ENCODE measurements at places on chromosomes 12 and 14.

- DNase-seq = no peak
Measured at GRCh38 chr14:76753541-76754198, 7.6 kb upstream of the VASH1 start.

GRCh38 chr12:15584366-15585041 is 204.7 kb downstream of the EPS8 start:
- DNase-seq = peak; percentile 54

DNA sequence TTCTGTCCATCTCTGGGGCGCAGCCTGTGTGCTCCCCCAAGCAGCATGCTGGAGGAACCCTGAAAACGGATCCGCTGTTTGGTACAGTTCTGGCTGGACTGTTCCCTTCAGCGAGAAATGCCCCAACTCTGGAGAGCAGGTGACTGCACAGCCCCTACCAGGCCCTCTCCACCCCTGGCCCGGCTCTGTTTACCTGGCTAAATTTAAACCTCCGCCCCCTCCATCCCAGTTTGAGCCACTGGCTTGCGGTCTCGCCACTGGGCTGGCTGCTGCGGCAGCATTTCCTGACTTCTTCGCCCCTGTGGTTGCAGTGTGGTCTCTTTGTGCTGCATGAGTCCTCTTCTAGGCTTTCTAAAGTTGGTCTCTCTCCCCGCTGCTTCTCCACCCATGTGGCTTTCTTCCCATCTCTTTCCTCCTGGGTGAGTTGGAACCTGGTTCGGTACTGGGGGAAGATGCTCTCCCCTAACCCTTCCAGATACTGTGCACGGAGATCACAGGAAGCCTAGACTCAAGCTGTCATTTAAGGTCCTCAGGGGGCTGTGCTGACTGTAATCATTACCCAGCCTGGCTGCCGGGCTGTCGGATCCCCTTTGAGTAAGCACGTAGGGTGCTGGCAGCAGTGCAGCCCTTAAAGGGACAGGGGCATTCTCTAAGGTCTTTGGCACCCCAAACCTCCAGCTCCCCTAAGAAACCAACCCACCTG is 60.6 kb downstream of the FBXL14 start:
- DNase-seq = peak; percentile 58

DNA sequence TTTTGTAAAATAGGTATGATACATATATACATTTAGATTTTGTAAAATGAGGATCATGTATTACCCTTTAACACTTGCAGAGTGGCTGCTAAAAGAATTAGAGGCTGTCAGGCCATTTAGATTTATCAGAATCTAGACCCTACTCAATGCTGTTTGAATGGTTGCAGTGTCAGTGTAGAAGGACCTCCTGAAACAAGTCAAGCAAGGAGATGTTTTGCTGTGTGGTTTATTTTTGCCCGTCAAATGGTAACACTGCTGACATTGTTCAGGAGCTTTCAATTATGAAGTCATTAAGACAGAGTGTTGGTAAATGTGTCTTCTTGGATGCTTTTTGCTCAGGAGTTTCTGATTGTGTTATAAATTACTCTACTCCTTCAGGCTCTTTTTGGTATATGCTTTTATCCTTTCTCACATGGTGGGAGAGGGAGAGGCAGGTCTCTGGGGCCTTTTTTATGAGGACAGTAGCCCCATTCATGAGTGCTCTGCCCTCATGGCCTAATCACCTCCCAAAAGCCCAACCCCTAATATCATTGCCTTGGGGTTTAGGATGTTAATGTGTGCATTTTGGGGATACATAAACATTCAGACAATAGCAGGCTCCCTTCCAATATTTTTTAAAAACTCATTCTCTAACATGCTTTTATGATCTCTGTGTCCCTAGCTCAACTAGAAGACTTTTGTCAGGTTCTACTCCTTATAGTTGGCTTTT is 16.5 kb downstream of the EID3 start:
- DNase-seq = no peak

- no peak for DNase-seq
Measured at GRCh38 chr14:79415726-79416125, 795.6 kb downstream of the DIO2 start.

GRCh38 chr14:98280436-98280835 is 991.6 kb downstream of the BCL11B start:
- DNase-seq = no peak

GRCh38 chr14:100556936-100557505 is 30.2 kb downstream of the BEGAIN start:
- DNase-seq = no peak

- DNase-seq = peak; percentile 65
Measured at GRCh38 chr14:44961151-44961553, 595 bp downstream of the KLHL28 start.

GRCh38 chr14:31164115-31164514 is 43.5 kb downstream of the HECTD1 start:
- no peak for DNase-seq
